ENCODE measurements at places on chromosomes 16 and 17.

DNA sequence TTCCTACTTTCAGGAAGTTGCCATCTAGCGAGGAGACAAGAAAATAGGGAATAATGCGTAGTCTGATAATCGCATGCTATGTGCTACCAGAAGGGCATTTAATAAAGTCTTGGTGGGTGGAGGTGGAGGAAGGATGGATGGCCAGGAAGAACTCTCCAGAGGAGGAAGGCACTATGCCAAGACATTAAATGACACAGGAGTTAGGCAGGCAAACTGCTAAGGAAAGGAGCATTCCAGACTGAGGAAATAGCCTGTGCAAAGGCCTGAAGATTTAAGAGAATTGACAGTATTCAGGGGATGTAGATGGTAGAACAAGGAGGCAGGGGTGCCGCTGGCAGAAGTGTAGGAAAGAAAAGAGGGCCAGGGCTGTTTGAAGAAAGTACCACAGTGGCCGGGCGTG lies 19.3 kb upstream of the ARHGAP44 start:
- DNase-seq: no peak

- no peak for DNase-seq
Observed at GRCh38 chr17:41360296-41360995, 9.2 kb downstream of the KRT33B start.

- no peak for DNase-seq
Observed at GRCh38 chr17:57739402-57740234, 5.5 kb downstream of the CCDC182 start.

DNA sequence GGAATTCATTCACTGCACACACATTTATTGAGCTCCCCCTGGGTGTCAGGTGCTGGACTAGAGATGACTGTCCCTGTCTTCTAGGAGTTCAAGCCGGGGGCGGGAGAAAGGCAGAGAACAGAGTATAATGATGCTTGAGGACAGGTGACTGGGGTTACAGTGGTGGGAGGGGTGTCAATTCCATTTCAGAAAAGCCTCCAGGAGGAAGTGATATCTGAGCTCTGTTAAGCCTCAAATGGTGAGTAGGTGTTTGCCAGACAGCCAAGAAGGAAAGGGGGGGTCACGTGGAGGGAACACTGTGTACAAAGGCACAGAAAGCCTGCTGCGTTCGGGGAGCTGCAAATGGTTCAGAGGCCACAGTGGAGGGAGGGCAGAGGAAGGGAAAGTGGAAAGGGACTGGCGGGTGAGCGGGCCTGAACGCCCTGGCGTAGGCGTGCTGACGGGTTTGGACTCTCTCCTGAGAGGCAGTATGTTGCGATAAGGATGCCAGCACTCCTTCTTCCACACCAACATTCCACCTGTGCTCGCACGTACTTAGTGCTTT lies 9.7 kb upstream of the NXPH3 start:
- no peak for DNase-seq

DNA sequence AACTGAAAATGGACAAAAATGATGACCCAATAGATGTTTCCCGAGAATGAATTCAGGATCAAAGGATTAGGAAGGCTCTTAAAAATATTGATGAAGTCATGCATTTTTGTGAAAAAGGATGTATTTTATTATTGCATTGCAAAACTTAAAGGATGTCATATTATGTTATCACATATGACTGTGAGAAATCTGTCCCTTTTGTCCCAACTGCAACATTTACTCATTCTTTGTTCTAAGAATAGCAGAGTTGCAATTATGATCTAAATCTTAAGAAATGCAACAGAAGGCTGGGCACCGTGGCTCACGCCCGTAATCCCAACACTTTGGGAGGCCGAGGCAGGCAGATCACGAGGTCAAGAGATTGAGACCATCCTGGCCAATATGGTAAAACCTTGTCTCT lies 13.1 kb upstream of the MYH13 start:
- DNase-seq: no peak

DNA sequence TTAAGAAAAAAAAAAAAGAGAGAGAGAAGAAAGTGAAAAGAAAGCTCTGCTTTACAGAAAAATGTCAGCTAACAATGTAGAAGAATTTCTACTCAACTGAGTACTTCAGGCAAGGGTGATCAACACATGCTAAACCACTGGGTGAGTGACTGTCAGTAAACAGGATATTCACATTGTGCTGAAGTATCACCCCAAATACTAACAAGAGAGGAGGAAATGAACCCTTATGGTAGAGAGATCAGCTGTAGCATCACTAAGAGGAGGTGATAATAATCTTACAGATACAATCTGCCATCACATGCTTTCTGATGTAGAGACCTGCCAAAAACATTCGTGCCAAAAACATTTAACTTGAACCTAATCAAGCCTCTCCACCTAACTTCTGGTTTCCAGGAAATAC lies 30.7 kb upstream of the ICAM2 start:
- no peak for DNase-seq

DNA sequence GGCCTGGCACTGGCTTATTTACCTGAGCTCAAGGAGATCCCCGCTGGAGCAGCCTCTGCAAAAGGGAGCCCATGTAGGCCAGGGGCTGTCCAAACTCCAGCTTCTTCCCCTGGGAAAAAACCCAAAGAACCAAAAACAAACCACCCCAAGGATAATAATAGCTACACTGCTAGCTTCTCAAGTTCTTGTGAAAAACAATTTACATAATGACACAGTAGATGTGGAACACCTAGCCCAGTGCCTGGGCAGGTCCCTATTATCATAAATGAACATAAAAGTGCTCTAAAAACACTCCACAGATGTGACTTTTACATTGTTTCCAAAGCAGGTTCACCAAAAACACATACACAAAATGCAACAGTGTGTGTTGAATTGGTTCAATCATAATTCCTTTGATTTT lies 27.3 kb downstream of the CENPV start:
- no peak for DNase-seq

DNA sequence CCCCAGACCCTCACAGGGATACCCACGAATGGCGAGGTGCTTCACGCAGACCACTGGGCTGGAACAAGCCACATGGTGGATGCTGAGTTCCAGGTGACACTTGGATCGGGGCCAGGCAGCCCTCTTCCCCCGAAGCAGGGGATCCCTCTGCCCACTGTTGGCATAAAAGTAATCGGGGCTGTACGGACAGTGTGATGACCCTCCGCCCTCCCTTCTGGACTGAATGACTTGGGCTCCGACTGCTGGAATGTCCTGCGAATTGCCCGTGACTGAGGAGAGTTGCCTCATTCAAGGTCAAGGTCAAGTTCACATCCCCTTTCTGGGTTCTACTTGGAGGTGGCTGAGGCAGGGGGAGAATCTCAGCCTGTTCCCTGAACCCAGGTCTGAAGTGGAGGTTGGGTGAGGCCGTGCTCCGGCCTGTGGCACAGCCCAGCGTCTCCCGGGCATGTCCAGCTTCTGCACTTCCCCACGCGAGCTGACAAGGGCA lies 28.5 kb upstream of the CREBBP start:
- DNase-seq: no peak

GRCh38 chr16:22109258-22109898 lies 17.0 kb downstream of the VWA3A start:
- no peak for DNase-seq

GRCh38 chr17:28839221-28839620 lies 3.4 kb downstream of the FAM222B start:
- no peak for DNase-seq

- DNase-seq: no peak
Observed at GRCh38 chr17:78397681-78398101, 19.2 kb downstream of the PGS1 start.

DNA sequence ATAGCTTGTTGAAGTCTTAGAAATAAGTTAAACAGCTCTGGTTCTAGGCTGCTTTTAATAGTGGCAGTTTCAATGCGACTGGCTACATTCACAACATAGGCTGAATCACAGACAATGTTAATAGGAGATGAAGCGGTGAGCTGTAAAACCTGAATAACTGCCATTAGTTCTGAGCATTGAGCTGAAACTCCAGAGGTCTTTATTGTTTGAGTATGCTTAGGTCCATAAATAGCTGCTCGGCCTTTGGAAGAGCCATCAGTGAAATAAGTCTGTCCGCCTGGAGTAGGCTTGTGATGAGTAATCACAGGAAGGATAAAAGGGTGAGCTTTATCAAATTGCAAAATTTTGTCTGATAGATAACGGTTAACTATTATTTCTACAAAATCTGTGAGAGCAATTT lies 9.4 kb upstream of the ZNF689 start:
- DNase-seq: no peak

All from effector CD8-positive, alpha-beta T cell (primary cell).